ENCODE measurements at places on chromosomes 7 and 10.
A peak's percentile ranks its signal among the peaks of the same experiment; 100 is the strongest.

- no peak for DNase-seq
These were observed 510.9 kb upstream of the MGMT start for GRCh38 chr10:128956149-128956548.

GRCh38 chr7:134741907-134742635, 37.4 kb upstream of the CALD1 start:
- no peak for DNase-seq

- no peak for DNase-seq
These were observed 32.0 kb upstream of the BMPR1A start for GRCh38 chr10:86724445-86724844.

DNA sequence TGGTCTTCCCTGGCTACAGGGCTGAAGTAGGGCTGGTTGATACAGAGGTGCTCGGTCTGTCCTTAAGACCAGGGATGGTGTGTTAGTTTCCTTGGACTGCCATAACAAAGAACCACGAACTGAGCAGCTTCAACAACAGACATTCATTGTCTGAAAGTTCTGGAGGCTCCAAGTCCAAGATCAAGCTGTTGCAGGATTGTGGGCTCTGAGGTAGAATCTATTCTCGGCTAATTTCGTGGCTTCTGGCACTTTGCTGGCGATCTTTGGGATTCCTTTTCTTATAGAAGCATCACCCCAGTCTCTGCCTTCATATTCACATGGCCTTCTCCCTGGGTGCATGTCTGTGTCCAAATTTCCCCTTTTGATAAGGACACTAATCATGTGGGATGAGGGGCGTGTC, 112.1 kb upstream of the ITGB1 start:
- DNase-seq, result no peak

DNA sequence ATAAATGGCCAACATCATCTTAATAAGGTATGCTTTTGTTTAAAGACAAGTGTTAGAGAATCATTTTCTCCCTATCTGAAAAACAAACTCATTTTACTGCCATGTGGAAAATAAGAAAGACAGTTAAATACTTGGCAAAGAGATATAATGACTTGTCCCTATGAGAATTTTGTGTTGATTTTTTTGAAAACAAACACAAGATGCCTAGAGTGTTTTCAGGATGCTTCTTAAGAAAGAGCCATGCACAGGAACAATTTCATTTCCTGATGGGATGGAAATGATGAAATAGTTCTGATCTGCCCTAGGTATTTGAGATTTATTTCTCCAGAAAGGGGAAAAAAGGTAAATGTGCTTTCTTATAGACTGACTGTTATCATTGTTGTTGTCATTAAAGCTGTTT, 237.5 kb upstream of the GNAI1 start:
- no peak for DNase-seq

DNA sequence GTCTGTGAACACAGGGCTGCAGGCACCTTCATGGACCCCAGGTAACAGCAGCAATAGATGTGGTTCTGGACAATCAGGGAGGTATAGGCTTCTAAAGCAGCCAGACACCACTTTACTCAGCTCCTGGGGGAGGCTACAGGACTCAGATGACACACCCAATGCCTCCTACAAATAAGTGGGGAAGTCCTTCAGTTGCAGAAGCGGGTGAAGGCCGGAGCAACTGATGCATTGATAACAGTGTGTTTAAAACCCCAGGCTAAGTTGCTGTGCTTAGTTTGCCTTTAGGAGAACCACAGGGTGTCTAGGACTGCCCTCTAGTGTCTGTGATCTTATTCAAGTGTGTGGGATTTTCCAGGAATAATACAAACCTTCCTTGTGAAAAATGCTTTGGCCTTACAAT, 5.9 kb upstream of the ITGA8 start:
- DNase-seq, result peak; percentile 14

- DNase-seq, result no peak
These were observed 128.0 kb downstream of the ZMIZ1 start for GRCh38 chr10:79196470-79197461.

Measured in NCI-H187 treated with DMSO at 0.1 percent for 48 hours (cell line).